Substantia nigra (tissue), 51 donors: ENCODE measurements at places on chromosomes 5 and 9.

DNA sequence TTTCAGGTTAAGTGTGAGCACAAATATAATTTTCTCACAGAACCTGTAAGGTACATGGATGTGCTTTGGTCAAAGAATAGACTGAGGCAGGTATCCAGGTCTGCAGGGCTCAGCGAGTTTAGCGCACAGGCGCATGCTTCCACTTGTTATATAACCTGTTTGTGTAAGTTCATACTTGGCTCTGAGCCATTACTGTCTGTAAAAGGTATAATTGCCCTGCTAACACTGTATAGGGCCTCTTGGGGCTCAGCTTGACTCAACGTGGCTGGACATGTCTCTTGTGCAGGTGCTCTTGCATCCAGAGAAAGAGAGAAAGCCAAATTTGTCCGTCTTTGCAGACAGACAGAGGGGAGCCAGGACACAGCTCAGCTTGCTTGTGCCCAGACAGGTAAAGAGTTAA lies 759.6 kb downstream of the MTRR start:
- no peak for DNase-seq

- DNase-seq = no peak
These were observed 21.0 kb downstream of the DHX29 start for GRCh38 chr5:55286411-55286933.

- no peak for DNase-seq
These were observed 16.4 kb upstream of the TOR2A start for GRCh38 chr9:127751269-127752054.

DNA sequence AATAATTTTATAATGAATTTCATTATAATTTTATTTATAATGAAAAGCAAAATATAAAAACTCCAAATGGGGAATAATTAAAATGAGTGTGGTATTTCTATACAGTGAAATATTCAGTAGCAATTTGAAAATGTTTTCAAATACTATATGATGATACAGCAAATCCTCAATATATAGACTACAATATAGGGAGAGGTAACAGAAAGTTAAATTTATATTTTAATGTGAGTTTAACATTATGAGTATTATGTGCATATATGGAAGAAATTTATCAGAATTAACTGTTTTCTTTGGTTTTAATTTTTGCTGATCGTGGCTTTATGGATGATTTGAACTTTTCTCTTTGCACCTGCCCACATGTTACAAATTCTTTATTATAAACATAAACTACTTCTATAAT lies 500.9 kb upstream of the ARRDC3 start:
- no peak for DNase-seq

DNA sequence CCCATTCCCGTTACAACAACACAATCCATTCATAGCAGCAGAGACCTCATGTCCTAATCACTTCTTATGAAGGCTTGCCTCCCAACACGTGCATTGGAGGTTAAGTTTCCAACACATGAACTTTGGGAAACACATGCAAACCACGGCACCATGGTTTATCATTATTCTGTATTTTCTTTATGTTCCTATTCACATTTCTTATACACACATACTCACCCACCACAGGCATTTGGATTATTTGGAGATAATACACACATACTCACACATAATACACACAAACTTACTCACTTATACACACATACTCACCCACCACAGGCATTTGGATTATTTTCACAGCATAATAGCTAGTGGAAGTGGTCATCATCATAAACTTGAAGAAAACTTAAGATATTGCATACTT lies 75.6 kb downstream of the C7 start:
- DNase-seq = no peak

DNA sequence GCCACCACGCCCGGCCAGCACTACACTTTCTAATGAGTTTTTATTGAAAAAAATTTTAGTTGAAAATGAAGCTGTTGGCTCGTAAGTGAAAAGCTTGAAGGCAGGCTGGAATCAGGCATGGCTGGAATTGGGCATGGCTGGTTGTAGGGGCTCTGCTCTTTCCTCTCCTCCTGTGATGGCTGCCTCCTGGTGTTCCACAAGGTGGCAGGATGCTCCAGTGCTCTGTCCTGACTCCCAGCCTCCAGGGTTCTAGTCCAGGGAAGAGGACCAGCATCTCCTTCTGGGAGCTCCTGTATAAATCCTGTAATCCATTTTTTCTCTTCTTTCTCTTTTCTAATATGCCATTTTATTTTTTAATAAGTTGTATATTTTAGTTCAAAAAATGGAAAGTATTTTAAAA lies 57.2 kb upstream of the DHFR start:
- DNase-seq = no peak

DNA sequence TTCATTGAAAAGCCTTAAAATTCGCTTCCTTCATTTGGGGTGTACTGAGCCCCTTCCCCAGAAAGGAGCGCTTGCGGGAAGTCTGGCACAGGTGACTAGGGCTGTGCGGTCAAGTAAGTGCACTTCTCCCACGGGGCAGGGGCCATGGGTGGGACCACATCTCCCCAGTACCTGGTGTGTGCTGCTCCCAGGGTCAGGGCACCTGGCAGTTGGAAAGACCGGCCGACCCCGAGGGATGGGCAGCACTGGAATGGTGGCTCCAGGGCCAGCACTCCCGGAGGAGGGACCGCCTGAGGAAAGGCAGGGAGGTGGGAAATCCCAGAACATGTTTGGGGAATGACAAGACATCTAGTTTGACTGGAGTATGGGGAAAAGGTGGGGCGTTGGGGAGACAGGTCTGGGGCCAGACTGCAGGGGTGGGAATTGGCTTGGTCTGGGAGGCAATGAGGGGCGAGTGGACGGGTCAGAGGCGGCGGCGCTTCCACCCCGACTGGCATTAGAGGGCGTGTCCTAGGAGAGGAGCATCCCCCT lies 727 bp upstream of the GLIPR2 start:
- DNase-seq = no peak

GRCh38 chr9:135196474-135196873 lies 109.0 kb downstream of the OLFM1 start:
- DNase-seq = no peak
